ENCODE measurements at places on chromosomes 5 and 9. TPM values are rescaled to one million over a fixed set of nuclear protein-coding genes. Genes with fewer than 3 reads are reported as not detected.

DNA sequence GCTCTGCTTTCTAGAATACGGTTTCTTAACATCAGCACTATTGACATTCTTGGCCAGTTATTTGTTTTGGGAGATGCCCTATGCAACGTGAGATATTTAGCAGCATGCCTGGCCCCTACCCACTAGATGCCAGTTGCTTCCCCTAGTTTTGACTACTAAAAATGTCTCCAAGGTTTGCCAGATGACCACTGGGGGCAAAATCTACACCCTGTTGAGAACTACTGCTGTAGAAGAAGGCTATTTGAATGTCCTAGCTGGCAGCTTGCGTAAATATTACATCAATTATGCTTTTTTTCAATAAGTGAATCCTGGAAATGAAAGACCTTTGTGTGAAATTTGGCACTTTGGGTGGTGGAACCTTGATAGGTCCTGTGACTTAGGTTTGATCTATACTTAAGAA lies 5.0 kb downstream of the NCBP1 start:
- DNase-seq = no peak

Gene FCN2
- not detected for total RNA-seq

Gene TMEM171
- 1.7 TPM for total RNA-seq

GRCh38 chr5:32443145-32443540 lies 1.4 kb downstream of the ZFR start:
- DNase-seq = peak; percentile 45

GRCh38 chr9:124399323-124399967 lies 15.8 kb downstream of the PSMB7 start:
- DNase-seq = no peak

GRCh38 chr9:133199648-133200321 lies 9.3 kb downstream of the OBP2B start:
- DNase-seq = peak; percentile 16

Gene COL15A1
- total RNA-seq = 348 TPM

Gene C9orf50
- total RNA-seq = 1.2 TPM

DNA sequence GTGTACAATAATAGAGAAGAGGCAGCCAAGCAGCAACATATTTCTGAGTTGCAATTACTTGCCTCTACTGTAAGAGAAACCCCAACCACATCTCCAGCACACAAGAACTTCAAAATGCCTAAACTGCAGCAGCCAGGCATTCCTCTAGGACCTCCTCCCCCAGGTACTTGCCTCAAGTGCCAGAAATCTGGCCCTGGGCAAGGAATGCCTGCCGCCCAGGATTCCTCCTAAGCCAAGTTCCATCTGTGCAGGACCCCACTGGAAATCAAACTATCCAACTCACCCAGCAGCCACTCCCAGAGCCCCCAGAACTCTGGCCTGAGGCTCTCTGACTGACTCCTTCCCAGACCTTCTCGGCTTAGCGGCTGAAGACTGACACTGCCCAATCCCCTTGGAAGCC lies 336.8 kb upstream of the RGMB start:
- no peak for DNase-seq

DNA sequence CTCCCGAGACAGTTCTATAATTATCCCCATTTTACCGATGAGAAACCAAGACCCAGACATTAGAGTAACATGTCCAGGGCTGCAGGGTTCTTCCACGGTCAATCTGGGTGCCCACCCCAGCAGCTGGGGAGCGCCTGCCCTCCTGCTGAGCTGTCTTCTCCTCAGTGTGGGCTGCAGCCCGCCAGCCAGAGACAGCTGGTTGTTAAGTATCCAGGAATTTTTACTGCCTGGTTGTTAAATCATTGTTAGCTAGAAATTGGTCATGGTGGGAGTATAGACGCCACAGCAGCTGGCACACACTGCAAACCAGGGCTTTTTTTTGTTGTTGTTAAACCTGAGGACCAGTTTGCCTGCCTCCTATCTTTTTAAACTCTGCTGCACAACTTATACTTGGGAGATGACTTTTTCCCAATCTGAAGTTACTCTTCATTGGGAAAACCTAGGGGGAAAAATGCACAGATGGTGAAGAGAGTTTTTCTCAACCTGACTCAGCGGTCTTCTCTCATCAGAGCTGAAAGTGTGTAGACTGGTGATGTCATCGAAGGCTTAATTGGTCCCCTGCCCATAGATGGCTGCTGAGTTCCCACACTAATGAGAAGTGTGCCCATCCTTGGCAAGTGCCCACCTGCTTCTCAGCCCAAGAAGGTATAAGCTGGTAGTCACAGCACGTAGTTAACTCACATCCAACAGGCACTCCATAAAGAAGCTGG lies 208.6 kb downstream of the DRD1 start:
- peak; percentile 18 for DNase-seq

GRCh38 chr5:63145167-63145566 lies 566.5 kb downstream of the LRRC70 start:
- no peak for DNase-seq

DNA sequence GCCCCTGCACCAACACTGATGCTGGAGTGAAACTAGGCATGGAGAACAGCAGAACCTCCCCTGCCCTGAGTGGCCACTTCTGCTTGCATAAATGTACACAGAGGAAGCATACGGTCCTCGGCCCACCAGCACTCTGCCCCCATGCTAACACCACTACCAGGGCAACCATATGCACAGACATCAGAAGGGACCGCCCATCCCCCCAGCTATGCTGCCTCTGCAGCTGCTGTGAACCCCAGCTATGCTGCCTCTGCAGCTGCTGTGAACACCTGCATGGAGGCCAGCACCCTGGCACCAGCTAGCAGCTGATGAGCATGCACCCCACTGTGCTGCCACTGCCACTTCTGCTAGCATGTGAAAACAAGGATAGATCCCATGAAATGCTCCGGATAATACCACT lies 250.3 kb downstream of the TUSC1 start:
- no peak for DNase-seq

Gene FOXD4L5
- total RNA-seq = 0.24 TPM

- DNase-seq = no peak
Measured at GRCh38 chr5:43702293-43702692, 99.3 kb downstream of the NNT start.

Gene GABRG2
- total RNA-seq = 11.3 TPM

Gene GPX8
- 135 TPM for total RNA-seq

Gene SIGMAR1
- total RNA-seq = 35.4 TPM

DNA sequence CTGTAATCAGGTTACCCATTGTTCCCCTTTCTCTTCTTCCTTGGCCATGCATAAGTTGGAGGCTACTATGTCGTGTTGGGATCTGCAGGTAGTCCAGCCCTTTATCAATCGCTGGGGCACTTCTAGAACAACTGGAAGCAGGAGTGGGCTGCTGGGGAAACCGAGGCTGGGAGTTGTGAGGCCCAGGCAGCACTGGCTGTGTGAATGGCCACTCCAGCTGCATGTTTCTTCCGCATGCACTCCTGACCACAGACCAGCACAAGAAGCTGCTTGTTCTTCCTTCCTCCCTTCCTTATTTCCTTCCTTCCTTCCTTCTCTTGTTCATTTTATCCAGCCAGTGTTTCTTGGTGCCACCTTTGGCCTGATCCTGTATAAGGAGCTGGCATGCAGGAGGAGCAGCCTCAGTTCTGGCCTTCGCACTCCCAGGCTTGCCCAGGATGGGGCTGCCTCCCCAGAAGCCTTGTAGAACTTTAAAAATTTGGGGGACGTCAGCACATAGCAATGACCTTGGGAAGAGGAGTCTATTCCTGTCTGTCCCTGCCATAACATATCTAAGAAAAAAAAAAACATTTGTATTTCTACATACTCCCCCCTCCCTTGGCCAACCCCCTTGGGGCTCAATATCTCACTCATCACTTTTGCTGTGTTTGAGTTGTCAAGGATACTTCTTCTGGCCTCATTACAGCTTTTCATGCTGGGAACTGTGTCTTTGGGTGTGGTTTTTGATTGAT lies 20.8 kb upstream of the CXCL14 start:
- peak; percentile 18 for DNase-seq

Gene CARTPT
- total RNA-seq = not detected

DNA sequence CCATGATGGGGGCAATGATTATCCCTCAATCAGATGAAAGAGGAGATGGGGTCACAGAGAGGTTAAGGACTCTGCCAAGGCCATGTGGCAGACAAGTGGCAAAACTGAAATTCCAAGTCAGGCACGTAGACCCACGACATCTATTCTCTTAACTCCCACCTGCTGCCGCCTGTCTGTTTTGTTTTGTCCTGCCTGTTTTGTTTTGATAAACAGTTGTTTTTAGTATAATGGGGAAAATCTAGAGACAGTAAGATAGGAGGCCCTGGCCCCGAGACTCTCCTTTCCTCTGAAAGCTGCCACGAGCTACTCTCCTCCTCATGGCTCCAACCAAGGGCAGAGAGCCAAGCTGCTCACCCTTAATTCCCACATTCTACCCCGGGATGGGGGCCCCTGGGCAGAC lies 4.9 kb downstream of the FSTL4 start:
- no peak for DNase-seq

GRCh38 chr5:178396796-178397720 lies 164.5 kb upstream of the PHYKPL start:
- DNase-seq = peak; percentile 78

Gene OBP2B
- total RNA-seq = not detected

Gene ANKRD31
- total RNA-seq = 1.2 TPM

Gene MACIR
- 32.0 TPM for total RNA-seq

GRCh38 chr5:157749462-157749799 lies 5.9 kb downstream of the LSM11 start:
- DNase-seq = no peak

Gene INSL4
- 4.8 TPM for total RNA-seq

- no peak for DNase-seq
Measured at GRCh38 chr9:90568667-90569066, 74.0 kb downstream of the DIRAS2 start.

DNA sequence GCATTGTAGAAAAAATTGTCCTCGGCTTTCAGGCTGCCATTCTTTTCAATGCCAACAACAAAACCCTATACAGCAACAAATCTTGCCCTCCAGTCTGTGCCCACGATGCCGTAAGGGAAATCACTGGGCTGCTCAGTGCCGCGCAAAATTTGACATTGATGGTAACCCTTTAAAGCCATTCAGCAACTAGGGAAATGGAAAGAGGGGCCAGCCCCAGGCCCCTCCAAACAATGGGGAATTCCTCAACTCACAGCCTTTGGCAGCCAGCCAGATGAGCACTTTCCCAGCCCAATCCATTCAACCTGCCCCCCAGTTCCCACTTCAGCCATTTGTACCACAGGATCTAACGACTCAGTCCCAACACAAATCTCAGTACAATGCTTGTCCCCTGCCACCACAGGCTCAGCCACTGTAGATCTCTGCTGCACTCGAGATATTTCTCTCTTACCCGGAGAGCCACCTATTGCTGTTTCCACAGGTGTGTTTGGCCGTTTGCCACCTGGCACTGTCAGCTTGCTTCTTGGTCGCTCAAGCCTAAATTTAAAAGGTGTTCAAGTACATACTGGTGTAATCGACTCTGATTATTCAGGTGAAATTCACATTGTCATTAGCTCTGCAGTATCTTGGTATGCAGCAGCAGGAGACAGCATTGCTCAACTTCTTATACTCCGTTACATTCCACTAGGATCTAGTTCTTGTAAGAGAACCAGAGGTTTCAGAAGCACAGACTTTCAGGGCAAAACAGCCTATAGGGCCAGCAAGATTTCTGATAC lies 103.3 kb downstream of the SYK start:
- no peak for DNase-seq

- DNase-seq = no peak
Measured at GRCh38 chr5:177404641-177405179, 4.2 kb upstream of the PFN3 start.

Gene PCDH1
- 9.9 TPM for total RNA-seq

DNA sequence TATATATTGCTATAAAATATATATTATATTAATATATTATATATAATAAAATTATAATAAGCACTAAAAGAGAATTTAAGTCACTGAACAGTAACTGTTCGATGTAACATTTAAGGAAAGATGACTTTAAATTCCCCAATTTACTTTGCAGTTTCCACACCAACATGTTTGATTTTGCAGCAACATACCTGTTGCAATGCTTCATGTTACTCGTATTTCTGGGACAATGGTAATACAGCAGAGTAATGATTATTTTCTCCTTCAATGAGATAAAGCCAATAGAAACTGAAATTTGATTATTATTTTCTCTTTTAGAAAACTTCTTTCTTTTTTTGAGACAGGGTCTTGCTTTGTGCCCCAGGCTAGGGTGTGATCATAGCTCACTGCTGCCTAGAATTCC lies 9.5 kb upstream of the NAA35 start:
- DNase-seq = no peak

DNA sequence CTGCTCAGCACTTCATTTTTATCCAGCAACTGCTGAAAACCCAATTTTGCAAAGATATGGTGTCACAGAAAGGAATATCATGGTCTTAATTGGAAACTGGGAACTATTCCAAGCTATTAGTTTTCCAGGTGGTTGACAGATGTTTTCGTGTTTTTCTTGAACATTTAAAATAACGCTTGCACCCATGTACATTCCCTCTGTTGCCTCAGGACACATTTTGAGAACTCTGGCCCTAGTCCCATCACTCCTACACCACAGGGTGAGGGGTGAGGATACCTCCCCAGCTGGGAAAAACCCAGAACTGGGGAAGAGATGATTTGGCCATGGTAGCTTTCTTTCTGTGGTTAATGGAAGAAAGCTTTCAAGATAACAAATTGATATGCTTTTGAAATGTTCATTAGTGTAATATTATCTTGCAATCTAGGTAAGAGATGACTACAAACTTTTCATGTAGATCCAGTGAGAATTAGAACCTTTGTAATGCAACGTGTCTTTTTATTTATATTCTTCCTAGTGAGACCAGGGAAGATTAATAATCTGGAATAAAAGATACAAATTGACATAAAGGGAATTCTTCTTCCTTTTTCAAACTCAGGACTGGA lies 627.0 kb downstream of the RAB3C start:
- no peak for DNase-seq

GRCh38 chr9:133564451-133565116 lies 30.1 kb downstream of the ADAMTSL2 start:
- DNase-seq = no peak

Gene C1QTNF2
- not detected for total RNA-seq

Gene EQTN
- not detected for total RNA-seq

DNA sequence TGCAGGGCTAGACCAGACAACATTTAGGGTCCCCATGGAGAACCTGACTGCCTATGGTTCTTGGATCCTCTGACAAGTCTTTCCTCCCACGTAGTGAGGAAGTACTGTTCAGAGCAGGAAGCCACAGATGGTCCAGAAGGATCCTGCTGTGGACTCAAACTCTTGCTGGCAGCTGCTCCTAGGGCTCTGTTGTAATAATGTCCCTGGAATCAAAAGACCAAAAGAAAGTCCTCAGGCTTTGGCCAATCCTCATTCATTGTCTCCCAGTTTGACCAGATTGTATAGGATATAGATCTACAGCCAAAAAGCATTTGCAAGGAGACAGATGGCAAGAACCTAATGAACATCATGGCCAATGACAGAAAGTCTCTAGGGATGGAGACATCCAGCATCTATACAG lies 53.9 kb downstream of the SEMA6A start:
- no peak for DNase-seq

DNA sequence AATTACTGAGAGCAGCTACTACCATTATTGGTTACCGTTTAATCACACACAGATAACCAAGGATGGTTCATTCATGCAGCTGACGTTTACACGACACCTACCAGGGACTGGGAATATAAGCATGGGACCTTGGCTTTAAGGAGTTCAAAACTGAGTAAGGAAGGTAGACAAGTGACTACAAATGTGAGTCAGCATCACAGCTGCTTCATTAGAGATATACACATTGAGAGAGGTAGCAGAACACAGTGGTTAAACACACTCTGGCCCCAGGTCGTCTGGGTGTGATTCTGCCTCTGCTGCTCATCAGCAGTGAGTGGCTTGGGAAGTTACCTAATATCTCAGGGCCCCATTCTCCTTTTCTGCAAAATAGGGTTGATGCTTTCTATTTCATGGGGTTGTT lies 268.6 kb downstream of the NR3C1 start:
- no peak for DNase-seq

- no peak for DNase-seq
Measured at GRCh38 chr5:17087035-17087434, 130.4 kb upstream of the BASP1 start.
